ENCODE measurements at places on chromosomes 3 and 15.

GRCh38 chr3:178084938-178085816 is 451.1 kb upstream of the KCNMB2 start:
- DNase-seq = peak; percentile 4

GRCh38 chr3:146160964-146161662 is at the start of gene PLOD2:
Gene PLOD2, minus strand, starts transcription at chr3:146161184. Its CDS starts 195 bp downstream, at chr3:146160989.
- no peak for DNase-seq

GRCh38 chr15:53072077-53072476 is 281.9 kb upstream of the ONECUT1 start:
- no peak for DNase-seq

DNA sequence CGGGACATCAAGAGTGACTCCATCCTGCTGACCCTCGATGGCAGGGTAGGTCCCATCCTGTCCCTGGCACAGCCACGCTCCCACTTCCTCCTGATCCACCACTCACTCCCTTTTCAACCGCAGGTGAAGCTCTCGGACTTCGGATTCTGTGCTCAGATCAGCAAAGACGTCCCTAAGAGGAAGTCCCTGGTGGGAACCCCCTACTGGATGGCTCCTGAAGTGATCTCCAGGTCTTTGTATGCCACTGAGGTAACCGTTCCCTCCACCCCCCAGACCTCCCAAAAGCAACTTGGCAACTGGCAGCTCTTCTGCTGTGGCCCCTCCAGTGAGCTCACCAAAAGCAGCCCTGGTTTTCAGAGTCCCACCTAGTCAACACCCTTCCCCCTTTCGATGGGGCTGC is 9.4 kb downstream of the ANKRD63 start:
- DNase-seq = no peak

- DNase-seq = no peak
These were observed 20.7 kb downstream of the MB21D2 start for GRCh38 chr3:192897005-192897404.

DNA sequence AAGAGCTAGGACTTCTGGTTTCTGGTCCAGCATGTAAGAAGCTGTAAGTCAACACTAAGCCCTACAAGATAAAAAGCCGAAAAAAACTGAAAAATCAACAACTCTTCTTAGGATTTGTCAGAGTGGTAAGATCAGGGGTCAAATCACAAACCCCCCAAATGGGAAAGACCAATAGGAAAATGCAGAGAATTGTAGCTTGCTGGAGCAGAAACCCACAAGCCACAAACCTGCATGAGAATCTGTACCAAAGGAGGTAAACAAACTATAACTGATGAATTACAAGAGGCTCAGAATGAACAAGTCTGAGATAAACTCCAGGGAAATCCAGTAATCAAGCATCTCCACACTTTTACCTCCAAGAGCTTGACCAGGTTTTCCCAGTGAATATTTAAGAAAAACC is 36.0 kb downstream of the RFX7 start:
- DNase-seq = no peak

DNA sequence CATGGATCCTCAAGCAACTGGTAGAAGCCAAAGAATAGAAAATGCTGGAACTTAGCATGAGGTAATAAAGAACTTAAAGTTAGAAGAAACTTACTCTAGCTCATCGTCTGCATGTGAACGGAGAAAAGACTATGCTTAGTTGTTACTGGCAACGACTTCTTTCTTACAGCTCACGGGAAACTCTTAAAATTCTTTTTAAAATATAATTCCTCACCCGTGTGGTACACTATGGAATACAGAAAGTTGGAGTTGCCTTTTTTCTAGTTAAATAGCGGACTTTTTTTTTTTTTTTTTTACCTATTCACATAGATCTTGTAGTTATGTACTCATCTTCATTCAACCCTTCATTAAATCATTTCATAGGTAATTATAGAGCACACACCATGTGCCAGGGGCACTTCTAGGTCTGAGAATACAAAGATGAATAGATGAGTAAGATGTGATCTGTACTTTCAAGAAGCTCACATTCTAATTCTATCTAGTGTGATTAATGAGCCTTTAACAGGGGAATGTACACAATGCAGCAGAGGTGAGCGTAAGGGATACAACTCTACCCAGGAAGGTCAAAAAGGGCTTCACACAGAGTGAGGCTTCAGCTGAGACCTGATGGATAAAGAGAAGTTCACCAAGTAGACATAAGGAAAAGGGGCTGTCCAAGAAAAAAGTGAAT is 18.4 kb upstream of the KCNMB2 start:
- no peak for DNase-seq

GRCh38 chr15:99562238-99562637 is 3.5 kb upstream of the MEF2A start:
- DNase-seq = no peak

- no peak for DNase-seq
These were observed 26.1 kb downstream of the GRK7 start for GRCh38 chr3:141789281-141789680.

GRCh38 chr3:129745253-129745652 is 138.8 kb upstream of the PLXND1 start:
- DNase-seq = no peak

- DNase-seq = no peak
These were observed 70.7 kb downstream of the TOP2B start for GRCh38 chr3:25594007-25594502.

- no peak for DNase-seq
These were observed 3.3 kb downstream of the RPL35A start for GRCh38 chr3:197953325-197953724.

- no peak for DNase-seq
These were observed 1.9 kb downstream of the SCAPER start for GRCh38 chr15:76903251-76903681.

- no peak for DNase-seq
These were observed 41.0 kb upstream of the IREB2 start for GRCh38 chr15:78396976-78397375.

- DNase-seq = no peak
These were observed 171.4 kb downstream of the NSUN3 start for GRCh38 chr3:94234177-94234788.

DNA sequence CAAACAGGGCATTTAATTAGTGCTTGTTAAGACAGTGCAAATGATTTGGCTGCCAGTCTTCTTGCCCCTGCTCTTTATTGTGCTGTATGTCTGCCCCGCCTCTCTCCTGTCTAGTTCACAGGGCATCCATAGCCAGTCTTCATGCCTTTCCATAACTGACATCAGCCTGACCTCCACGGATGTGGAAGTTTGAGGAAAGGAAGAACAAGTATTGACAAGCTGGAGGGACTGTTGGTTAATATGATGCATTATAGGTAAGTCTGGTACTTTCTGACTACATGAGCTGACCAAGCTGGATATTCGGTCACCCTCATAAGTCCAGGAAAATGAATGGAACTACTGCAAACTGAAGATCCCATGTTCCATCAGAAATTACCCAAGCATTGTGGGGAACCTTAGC is 325.9 kb downstream of the TIGIT start:
- DNase-seq = no peak

GRCh38 chr15:99996660-99997059 is 263.4 kb upstream of the LYSMD4 start:
- no peak for DNase-seq

DNA sequence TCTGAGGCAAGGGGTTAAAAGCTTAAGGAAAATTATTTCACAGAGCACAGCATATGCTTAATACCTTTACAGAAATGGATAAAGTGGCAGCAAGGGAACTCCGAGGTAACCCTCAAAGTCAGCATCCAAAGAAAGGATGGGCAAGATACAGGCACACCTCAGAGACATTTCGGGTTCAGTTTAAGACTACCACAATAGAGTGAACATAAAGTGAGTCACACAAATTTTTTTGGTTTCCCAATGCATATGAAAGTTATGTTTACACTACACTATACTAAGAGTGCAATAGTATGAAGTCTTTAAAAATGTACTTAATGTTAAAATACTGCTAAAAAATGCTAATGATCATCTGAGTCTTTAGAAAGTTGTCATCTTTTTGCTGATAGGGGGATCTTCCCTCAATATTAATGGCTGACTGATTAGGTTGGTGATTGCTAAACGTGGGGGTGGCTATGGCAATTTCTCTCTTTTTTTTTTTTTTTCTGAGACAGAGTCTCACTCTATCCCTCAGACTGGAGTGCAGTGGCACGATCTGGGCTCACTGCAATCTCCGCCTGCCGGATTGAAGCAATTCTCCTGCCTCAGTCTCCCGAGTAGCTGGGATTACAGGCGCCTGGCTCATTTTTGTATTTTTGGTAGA is 10.0 kb downstream of the UBR1 start:
- DNase-seq = no peak

DNA sequence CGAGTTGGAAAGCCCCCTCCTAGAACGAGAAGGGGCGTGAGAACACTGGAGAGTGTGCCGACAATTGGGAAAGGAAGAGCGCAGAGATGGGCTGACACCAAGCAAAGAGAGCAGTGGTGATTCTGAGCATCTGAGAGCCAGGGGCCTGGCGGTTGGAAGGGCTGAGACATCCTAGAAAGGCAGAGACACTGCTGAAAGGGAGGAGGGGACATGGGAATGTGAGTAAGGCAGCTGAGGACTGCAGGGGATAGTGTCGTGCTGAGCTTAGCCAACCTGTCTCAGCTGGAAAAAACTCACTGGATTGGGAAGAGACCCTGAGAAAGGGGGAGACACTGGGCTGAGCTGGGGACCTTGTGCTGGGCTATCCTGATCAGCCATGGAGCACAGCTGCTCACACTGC is 58.1 kb upstream of the SLC6A6 start:
- no peak for DNase-seq

DNA sequence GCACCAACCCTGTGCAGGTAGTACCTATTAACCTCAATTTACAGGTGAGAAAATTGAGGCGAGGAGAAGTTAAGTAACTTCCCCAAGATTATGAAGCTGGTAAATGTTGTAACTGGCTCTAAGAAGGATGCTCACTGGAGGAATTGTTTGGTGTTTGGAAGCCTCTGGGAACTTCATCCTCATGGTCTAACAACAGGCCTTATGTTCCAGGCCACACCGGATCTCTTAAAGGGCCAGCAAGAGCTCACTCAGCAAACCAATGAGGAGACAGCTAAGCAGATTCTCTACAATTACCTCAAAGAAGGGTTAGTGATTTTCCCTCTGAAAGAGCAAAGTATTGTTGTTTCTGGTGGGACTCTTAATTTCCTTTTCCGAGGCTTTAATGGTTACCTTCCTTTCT is 63.9 kb downstream of the CGNL1 start:
- no peak for DNase-seq

DNA sequence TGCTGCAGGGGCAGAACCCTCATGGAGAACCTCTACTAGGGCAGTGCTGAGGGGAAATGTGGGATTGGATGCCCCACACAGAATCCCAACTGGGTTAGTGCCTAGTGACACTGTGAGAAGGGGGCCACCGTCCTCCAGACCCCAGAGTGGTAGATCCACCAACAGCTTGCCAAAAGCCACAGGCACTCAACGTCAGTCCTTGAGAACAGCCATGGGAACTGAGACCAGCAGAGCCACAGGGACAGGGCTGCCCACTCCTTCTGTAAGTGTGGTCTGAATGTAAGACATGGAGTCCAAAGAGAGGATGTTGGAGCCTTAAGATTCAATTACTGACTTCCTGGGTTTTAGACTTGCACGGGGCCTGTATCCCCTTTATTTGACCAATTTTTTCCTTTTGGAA is 1451.5 kb downstream of the SI start:
- DNase-seq = no peak

- no peak for DNase-seq
These were observed 28.8 kb downstream of the NUP210 start for GRCh38 chr3:13391308-13391707.

GRCh38 chr3:50655009-50655830 is 19.5 kb upstream of the DOCK3 start:
- DNase-seq = peak; percentile 29
